Central memory CD8-positive, alpha-beta T cell (primary cell): ENCODE measurements at places on chromosomes 3 and 15.

GRCh38 chr3:111073218-111073617 is 1.6 kb downstream of the NECTIN3 start:
- peak overlapping the region; percentile 96 for H3K4me3 ChIP-seq
- peak overlapping the region; percentile 76 for H3K27ac ChIP-seq
- peaks cover 5% of the 10 kb centered on the region for H3K36me3 ChIP-seq
- H3K27me3 ChIP-seq: peaks cover 27% of the 10 kb centered on the region

DNA sequence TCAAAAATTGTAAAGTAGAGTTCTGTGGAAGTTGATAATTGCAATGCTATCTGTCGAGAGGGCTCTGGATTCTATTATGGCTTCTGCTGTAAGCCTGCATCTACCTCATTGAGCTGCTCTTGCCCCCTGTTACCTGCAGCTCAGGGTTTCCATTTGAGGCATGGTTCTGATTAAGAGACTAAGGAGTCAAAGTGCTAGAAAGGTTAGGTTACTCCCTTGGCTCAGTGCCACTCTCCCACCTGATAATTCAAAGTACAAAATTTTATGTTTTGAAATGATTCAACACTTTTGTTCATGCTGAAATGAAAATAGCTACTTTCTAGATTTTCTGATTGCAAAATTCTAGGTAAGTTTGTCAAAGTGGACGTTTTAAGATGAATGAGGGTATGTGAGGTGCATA is 220.5 kb upstream of the SATB1 start:
- H3K36me3 ChIP-seq: no peaks in the 10 kb centered on the region
- H3K27ac ChIP-seq: no peak overlapping the region
- no peaks in the 10 kb centered on the region for H3K27me3 ChIP-seq
- no peak for DNase-seq
- no peak overlapping the region for H3K4me3 ChIP-seq

- H3K4me3 ChIP-seq: no peak overlapping the region
- H3K4me1 ChIP-seq: no peaks in the 10 kb centered on the region
- no peak for DNase-seq
Observed at GRCh38 chr3:143418391-143418790, 298.8 kb downstream of the CHST2 start.

- peak overlapping the region; percentile 69 for H3K27ac ChIP-seq
- no peaks in the 10 kb centered on the region for H3K36me3 ChIP-seq
- H3K4me1 ChIP-seq: peaks cover 9% of the 10 kb centered on the region
- no peak overlapping the region for H3K4me3 ChIP-seq
- peaks cover 12% of the 10 kb centered on the region for H3K27me3 ChIP-seq
Observed at GRCh38 chr15:85927931-85928537, 133.3 kb upstream of the KLHL25 start.

- H3K36me3 ChIP-seq: peaks cover 2% of the 10 kb centered on the region
- no peak overlapping the region for H3K4me3 ChIP-seq
- no peak overlapping the region for H3K27ac ChIP-seq
- no peak for DNase-seq
- H3K4me1 ChIP-seq: no peaks in the 10 kb centered on the region
Observed at GRCh38 chr3:52523386-52524257, 10.0 kb downstream of the NT5DC2 start.
